ENCODE measurements at places on chromosomes 1 and 21.

- DNase-seq: no peak
These were observed 100.5 kb downstream of the NGF start for GRCh38 chr1:115237507-115237906.

GRCh38 chr21:29056005-29056404 is 17.4 kb downstream of the CCT8 start:
- no peak for DNase-seq

DNA sequence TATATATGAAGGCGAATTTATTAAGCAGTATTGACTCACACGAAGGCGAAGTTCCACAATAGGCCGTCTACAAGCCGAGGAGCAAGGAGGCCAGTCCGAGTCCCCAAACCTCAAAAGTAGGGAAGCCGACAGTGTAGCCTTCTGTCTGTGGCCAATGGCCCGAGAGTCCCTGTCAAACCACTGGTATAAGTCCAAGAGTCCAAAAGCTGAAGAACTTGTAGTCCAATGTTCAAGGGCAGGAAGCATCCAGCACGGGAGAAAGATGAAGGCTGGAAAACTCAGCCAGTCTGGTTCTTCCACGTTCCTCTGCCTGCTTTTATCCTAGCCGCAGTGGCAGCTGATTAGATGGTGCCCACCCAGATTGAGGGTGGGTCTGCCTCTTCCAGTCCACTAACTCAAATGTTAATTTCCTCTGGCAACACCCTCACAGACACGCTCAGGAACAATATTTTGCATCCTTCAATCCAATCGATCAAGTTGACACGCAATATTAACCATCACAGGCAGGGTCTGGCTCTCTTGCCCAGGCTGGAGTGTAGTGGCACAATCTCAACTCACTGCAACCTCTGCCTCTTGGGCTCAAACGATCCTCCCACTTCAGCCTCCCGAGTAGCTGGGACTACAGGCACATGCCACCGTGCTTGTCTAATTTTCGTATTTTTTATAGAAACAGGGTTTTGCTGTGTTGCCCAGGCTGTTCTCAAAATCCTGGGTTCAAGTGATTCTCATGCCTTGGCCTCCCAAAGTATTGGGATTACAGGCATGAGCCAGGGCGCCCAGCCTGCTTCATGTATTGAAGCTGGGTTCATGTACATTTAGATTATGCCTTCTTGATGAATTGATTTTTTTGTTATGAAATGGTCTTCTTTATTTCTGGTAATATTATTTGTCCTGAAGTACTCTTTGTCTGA is 85.3 kb downstream of the DHRS3 start:
- DNase-seq: no peak

DNA sequence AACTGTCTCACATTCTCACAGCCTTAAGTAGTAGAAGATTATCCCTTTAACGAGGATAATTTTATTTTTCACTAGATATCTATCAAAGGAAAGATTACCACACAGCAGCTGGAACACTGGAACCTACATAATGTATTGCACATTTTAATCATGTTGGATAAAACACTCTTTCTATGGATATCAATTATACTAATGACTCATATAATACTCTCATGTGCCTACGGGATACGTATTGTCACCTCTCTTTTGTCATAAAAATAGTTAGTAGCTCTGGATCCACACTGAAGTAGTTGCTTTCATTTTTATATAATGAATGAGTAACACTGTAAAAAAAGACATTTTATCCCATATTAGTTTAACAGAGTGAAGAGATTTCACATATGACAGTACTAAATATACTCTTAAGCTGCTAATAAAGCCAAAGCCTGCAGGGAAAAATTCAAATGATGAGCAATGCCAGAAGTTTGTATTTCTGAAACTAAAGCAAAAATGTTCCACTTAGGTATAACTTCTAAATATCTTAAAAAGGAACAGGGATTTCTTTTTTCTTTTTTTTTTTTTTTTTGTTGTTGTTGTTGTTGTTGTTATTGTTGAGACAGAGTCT is 408.7 kb upstream of the PKN2 start:
- DNase-seq: no peak

DNA sequence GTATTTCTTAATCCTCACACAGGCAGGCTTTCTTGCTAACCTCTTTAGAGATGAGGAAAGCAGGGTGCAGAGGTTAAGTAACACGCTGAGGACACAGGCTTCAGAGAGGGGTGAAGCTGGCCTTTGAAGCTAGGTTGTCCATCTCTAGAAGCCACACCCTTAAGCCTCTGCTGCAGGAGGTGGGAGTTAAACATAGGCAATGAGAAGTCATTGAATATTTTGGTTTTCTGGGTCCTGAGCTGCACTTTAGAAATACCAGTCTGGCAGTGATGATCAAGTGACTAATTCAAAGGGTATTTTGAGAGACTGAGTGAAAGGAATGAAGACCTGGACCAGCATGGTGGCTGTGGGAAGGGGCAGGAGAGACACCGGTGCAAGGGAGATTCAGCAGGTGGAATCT is 9.9 kb downstream of the KCNJ15 start:
- DNase-seq: no peak
